ENCODE measurements at places on chromosomes 5 and 9.

DNA sequence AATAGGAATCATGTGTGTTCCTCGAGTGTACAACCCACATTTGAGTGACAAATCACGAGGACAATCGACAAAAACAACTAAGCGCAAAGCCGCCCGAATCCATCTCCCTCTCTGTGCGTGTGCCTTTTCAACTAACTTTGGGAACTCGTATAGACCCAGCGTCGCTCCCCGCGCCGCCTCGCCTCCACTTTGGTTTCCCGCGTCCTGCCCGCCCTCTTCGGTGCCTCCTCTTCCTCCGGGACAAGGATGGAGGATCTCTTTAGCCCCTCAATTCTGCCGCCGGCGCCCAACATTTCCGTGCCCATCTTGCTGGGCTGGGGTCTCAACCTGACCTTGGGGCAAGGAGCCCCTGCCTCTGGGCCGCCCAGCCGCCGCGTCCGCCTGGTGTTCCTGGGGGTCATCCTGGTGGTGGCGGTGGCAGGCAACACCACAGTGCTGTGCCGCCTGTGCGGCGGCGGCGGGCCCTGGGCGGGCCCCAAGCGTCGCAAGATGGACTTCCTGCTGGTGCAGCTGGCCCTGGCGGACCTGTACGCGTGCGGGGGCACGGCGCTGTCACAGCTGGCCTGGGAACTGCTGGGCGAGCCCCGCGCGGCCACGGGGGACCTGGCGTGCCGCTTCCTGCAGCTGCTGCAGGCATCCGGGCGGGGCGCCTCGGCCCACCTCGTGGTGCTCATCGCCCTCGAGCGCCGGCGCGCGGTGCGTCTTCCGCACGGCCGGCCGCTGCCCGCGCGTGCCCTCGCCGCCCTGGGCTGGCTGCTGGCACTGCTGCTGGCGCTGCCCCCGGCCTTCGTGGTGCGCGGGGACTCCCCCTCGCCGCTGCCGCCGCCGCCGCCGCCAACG lies at the start of gene GPR150:
TSS of gene GPR150 (plus strand) at position 58 of the 840 bp plus-strand sequence. CDS start at position 247, 189 bp downstream.
- H3K36me3 ChIP-seq: peaks cover 2% of the 10 kb centered on the region
- peaks cover 13% of the 10 kb centered on the region for H3K4me1 ChIP-seq
- H3K27ac ChIP-seq: no peak within 1 kb of the TSS
- H3K4me3 ChIP-seq: peak within 1 kb of the TSS; percentile 78
- peak; percentile 40 for DNase-seq

DNA sequence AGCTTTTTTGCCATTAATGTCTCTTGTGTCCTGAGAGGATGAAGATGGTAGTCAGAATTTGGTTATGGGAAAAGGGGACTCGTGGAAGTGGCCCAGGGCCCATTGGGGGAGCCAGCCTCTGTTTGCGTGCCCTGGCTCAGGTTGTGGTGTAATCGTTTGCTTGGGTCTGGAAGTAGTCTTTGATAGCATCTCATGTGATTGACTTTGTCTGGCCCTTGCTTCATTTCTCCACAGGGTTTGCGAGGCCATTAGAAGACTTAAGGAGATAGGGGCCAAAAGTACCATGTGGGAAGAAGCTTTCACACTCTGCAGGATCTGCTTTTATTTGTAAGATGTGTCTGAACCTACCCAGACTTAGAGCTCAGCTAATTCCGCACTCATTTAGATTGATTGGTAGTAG lies 114.5 kb downstream of the FGF1 start:
- no peak overlapping the region for H3K4me3 ChIP-seq
- DNase-seq: no peak
- no peaks in the 10 kb centered on the region for H3K27me3 ChIP-seq
- no peak overlapping the region for H3K27ac ChIP-seq
- H3K36me3 ChIP-seq: no peaks in the 10 kb centered on the region

DNA sequence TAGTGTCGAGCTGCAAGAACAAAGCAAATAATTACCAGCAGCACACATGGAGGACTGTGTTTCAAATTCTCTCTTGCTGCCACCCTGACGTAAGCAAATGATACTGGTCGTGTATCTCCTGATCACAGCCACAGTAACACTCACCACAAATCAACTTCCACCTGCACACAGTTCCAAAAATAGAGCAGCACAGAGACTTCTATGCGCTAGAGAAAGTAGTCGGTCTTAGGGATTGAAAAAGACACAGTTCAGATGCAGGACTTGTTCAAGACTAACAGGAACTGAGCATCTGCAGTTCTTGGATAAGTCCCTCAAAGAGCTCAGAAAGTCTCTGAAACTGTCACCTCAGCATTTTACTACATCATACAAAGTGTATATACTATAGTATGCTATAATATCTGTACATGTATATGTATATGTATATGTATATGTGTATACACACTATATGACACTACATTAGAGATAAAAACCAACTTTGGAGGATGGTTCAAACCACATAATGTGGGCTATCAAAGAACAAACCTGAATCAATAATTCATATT lies 279.0 kb downstream of the GLIS3 start:
- no peaks in the 10 kb centered on the region for H3K27me3 ChIP-seq
- no peak overlapping the region for H3K4me3 ChIP-seq
- DNase-seq: no peak
- H3K36me3 ChIP-seq: no peaks in the 10 kb centered on the region

- H3K4me3 ChIP-seq: no peak overlapping the region
- H3K4me1 ChIP-seq: peaks cover 22% of the 10 kb centered on the region
- H3K36me3 ChIP-seq: no peaks in the 10 kb centered on the region
- no peak overlapping the region for H3K27ac ChIP-seq
- no peaks in the 10 kb centered on the region for H3K27me3 ChIP-seq
These were observed 137.3 kb upstream of the ANKH start for GRCh38 chr5:15008921-15009320.

GRCh38 chr5:176979669-176980068 lies 26.9 kb downstream of the UIMC1 start:
- H3K27me3 ChIP-seq: no peaks in the 10 kb centered on the region
- H3K27ac ChIP-seq: no peak overlapping the region
- peaks cover 26% of the 10 kb centered on the region for H3K36me3 ChIP-seq

- peaks cover 4% of the 10 kb centered on the region for H3K36me3 ChIP-seq
- H3K4me3 ChIP-seq: no peak overlapping the region
- H3K27me3 ChIP-seq: no peaks in the 10 kb centered on the region
- H3K27ac ChIP-seq: no peak overlapping the region
These were observed 355.4 kb downstream of the MAN2A1 start for GRCh38 chr5:110045158-110045557.

- H3K4me1 ChIP-seq: peaks cover 9% of the 10 kb centered on the region
- no peak overlapping the region for H3K27ac ChIP-seq
- H3K27me3 ChIP-seq: no peaks in the 10 kb centered on the region
- H3K4me3 ChIP-seq: no peak overlapping the region
- no peaks in the 10 kb centered on the region for H3K36me3 ChIP-seq
These were observed 155.5 kb upstream of the WWC1 start for GRCh38 chr5:168135897-168136296.

- H3K4me3 ChIP-seq: no peak overlapping the region
- H3K36me3 ChIP-seq: no peaks in the 10 kb centered on the region
- H3K4me1 ChIP-seq: peaks cover 5% of the 10 kb centered on the region
- no peak for DNase-seq
- H3K27me3 ChIP-seq: no peaks in the 10 kb centered on the region
These were observed 150.3 kb downstream of the GIN1 start for GRCh38 chr5:102969641-102970040.

DNA sequence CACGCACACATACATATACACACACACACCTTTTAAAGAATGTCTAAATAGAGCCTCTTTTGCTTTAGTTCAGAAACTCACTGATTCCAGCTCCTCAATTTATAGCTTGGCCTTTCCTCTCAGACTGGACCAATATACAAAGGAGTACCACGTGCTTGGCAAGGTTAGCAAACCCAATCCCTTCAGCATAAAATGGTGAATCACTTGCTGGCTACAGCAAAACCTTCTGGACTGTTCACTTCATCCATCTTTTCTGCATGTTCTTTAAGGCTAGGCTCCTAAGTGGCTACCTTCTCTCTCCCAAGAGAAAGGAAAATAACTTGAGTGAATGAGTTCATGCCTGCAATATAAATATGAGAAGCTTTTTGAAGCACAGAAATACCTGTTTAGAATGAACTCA lies 109.7 kb downstream of the LPAR1 start:
- no peaks in the 10 kb centered on the region for H3K36me3 ChIP-seq
- no peak overlapping the region for H3K27ac ChIP-seq
- no peak overlapping the region for H3K4me3 ChIP-seq
- no peaks in the 10 kb centered on the region for H3K27me3 ChIP-seq

DNA sequence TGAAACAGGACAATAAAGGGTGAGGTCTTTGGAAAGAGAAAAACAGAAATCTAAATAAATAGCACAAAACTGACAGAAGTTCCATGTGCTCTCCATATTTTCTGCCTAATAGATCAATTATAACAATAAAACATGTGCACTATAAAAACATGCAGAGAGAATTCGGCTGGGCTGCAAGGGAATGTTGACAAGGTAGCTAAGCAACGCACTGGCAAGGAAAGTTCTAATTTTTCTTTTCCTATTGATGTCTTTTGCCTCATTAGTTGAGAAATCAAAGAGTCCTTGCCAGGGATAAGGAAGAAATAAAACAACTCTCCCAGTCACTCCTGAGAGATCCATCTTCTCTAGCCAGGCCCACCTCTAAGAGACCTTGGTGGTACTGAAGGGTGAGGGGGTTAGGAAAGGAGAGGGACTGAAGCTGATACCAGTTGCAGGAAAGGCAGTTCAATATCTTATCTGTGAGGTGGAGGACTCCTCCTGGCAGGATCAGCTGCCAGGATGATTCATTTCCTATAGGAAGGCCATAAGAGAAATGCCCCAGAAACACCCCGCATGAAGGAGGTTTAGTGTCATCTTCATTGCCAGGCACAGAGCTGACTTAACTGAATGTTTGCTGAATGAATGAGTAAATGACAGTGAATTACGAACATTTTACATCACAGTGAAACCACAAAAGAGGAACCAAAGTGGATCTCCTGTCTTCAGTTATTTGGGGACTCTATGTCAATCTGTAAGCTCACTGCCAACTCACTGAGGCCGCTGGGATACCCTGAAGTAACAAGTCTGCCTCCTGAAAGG lies 63.7 kb upstream of the IFNK start:
- H3K27ac ChIP-seq: no peak overlapping the region
- peaks cover 4% of the 10 kb centered on the region for H3K4me1 ChIP-seq
- H3K27me3 ChIP-seq: no peaks in the 10 kb centered on the region

DNA sequence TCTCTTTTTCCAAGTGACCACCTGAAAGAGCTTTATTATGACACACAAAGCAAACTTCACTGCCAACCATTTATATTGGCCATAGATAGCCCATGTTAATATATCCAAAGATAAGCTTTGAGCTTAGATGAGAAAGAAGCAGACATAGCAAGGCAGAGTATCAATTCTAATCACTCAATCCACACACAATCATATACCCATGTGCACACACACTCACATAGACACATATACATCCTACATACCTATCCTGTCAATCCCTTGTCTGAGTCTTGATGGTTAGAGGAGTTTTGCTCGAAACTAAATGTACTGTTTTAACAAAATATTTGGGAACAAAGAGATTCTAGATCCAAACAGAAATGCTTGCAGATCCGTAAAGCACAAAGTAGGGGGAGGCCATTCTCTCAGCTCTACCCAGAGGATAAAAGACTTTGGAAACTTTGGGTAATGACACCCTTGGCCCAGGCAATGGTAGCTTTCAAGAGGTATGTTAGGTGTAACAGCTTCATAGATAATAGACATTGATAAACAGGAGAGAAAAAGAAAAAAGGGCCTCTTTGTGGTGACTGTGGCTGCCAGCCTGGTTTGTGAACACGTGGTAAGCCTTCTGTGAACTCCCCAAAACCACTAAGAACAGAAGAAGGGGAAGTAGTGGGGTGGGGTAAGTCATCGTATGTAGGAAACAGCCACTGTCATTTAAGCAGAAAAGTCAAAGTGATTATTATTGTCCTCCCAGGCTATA lies 121.6 kb downstream of the TLR4 start:
- H3K27me3 ChIP-seq: no peaks in the 10 kb centered on the region
- H3K27ac ChIP-seq: no peak overlapping the region
- no peaks in the 10 kb centered on the region for H3K4me1 ChIP-seq
- no peak for DNase-seq
- H3K4me3 ChIP-seq: no peak overlapping the region

DNA sequence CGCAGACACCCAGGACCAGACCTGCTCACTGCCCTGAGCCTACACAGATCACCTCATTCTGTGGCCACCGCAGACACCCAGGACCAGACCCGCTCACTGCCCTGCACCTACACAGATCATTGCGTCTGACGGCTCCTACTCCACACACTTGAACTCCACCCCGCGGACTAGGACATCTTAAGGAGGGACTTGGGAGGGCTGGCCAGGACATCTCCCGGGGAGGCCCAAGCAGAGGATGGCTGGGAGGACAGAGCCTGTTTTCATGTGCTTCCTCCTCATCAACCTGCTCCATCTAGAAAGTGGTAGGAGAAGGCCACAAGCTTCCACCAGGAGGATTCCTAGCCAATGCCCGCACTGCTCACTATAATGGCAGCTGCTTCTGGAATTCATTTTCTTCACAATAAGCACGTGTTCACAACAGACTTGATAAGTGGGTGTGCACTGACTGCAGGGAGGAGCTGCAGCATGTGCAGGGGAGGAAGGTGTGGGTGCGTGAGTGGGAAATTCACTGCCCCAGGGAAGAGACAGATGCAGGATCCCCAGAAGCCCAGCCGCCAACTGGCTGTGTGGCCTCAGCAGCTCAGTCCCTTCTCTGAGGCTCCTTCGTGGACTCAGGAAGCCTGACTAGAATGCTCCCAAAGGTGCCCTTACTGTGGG lies 64.8 kb downstream of the AK8 start:
- H3K36me3 ChIP-seq: no peaks in the 10 kb centered on the region

DNA sequence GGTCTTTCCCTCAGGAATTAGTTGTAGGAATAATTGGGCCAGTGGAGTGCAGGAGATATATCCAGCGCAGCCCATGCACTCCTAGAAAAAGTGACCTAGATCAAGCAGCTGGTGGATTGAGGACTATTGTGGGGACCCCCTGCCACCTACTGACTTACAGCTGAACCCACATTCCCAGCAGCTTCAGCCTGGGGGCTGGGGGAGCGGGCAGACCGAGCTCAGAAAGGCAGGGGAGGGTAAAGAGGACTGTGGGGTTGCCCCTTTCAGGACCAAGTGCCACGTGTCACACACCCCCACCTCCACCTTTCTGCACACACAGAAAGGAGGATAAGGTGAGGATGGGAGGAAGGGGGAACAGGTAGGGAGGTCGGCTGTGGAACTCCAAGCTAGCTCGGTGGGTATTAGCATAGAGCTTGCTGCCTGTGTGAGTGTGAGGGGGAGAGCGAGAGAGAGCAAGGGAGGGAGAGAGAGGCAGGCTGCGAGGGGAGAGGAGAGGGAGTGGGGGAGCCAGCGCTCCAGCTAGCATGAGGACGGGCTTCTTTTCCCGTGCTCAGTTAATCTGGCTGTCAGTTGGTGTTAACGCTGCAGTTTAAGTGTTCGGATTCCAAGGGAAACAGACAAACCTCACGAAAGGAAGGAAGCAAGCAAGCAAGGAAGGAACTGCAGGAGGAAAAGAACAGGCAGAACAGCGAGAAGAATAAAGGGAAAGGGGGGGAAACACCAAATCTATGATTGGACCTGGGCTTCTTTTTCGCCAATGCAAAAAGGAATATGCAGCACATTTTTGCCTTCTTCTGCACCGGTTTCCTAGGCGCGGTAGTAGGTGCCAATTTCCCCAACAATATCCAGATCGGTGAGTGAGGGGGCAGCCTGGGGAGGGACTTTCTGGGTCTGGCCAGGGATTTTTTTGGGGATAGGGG lies at the start of gene GRIA1:
TSS of gene GRIA1 (plus strand) at position 553 of the 920 bp plus-strand sequence.
- peak within 1 kb of the TSS; percentile 76 for H3K4me3 ChIP-seq
- no peaks in the 10 kb centered on the region for H3K36me3 ChIP-seq
- peak within 1 kb of the TSS; percentile 45 for H3K27ac ChIP-seq
- DNase-seq: peak; percentile 13
- H3K27me3 ChIP-seq: peaks cover 45% of the 10 kb centered on the region

Data from neural crest cell (in vitro differentiated cells).